Osteoblast (primary cell): ENCODE measurements at places on chromosomes 2 and 18. TPM values are rescaled to one million over a fixed set of nuclear protein-coding genes. Genes with fewer than 3 reads are reported as not detected.

Gene ASNSD1
- total RNA-seq, result 79.0 and 81.8 TPM in 2 replicates

Gene MYO7B
- total RNA-seq, result under 0.01 TPM in 2 replicates

Gene CAPN13
- not detected in 2 replicates for total RNA-seq

Gene NEB
- total RNA-seq, result 0.29 and 0.36 TPM in 2 replicates

GRCh38 chr2:135130751-135131150 lies 78.7 kb downstream of the RAB3GAP1 start:
- DNase-seq, result no peak

DNA sequence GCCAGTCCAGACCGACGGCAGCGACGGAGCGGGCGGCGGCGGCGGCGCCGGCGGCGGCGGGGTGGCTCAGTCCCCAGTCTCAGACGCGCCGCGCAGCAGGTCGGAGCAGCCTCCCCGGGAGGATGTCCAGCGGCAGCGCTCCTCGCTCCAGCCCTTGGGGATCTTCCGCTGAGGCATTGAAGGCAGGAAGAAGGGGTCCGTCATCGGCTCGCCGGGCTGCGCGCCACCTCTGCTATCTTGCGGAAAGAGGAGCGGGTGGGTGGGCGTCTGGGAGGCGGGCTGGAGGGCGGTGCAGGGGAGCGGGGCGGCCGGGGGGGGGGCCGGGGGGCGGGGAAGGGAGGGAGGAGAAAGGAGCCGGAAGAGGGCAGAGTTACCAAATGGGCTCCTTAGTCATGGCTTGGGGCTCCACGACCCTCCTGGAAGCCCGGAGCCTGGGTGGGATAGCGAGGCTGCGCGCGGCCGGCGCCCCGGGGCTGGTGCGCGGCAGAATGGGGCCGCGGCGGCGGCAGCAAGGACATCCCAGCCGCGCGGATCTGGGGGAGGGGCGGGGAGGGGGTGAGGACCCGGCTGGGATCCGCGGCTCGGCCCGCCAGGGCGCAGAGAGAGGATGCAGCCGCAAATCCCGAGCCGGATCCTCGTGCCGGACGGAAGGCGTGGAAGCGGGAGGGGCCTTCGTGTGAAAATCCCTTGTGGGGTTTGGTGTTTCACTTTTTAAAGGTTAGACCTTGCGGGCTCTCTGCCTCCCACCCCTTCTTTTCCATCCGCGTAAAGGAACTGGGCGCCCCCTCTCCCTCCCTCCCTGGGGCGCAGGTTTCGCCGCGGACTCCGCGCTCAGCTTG lies at the start of gene NETO1:
Gene NETO1 (minus strand): TSS at position 242 of the 839 bp plus-strand sequence. CDS start 696 bp downstream, outside the sequence.
- DNase-seq, result peak; percentile 56

DNA sequence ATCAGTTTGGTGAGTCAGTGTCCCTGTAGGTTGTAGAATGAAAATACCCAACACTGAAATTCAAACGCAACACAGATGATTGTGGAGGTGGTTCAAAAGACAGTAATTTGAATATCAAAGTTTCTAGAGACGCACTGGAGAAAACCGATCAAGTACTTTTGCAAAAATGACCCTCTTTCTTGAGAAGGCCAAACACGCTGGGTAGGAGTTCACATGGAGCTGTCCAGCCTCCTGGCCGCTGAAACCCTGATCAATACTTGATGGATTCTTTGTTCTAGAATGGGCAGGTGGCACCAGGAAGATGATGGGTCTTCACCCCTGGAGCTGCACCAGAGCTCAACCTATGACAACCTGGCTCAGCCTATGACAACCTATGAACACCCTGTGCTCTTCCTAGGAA lies 39.7 kb upstream of the UBE2F start:
- DNase-seq, result peak; percentile 29

GRCh38 chr2:159939946-159940345 lies 122.5 kb downstream of the PLA2R1 start:
- peak; percentile 21 for DNase-seq

DNA sequence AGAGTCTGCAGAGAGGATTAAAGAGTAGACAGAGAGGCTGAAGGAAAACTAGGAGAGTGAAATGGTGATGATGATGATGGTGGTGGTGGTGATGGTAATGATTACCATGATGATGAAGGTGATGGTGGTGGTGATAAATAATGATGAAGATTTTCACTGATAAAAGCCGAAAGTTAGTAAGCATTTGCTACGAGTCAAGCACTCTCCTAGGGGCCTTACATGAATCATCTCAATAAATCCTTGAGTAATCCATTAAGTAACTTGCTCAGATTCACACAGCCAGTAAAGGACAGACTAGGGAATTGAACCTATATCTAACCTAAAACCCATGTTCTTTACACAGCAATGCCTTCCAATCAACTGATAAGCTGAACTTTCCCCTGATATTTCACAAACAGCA lies 106.7 kb upstream of the PGAP1 start:
- DNase-seq, result no peak

GRCh38 chr2:222861411-222862105 lies 722 bp downstream of the ACSL3 start:
- DNase-seq, result peak; percentile 89

- DNase-seq, result no peak
Observed at GRCh38 chr18:74874351-74874750, 276.7 kb downstream of the ZNF407 start.
